Osteocyte (in vitro differentiated cells): ENCODE measurements at places on chromosomes 1 and 21. TPM values are rescaled to one million over a fixed set of nuclear protein-coding genes. Genes with fewer than 3 reads are reported as not detected.

The TSACC gene
- total RNA-seq, result not detected in 2 replicates

The RGS8 gene
- total RNA-seq, result not detected in 2 replicates

GRCh38 chr1:203089651-203090045 lies 3.8 kb upstream of the MYOG start:
- peak; percentile 64 for DNase-seq

GRCh38 chr1:209672705-209673630 lies 2.2 kb upstream of the G0S2 start:
- no peak for DNase-seq

DNA sequence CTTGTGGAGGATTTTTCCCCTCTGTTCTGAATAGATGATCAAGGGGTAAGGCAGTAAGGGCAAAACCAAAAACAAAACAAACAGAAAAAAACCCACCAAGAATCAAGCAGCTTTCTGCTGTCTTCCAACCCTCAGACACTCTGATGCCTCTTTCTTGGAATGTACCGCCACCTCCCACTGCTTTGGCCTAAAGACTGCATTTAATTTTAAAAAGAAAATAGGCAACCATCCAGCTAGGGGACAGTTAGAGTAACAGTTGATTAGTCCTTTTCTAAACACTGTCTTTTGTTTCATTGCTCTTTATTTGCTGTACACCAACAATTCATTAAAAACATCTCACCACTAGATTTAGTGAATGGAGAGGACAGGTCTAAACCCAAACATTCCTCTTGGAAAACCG lies 21.5 kb downstream of the WLS start:
- no peak for DNase-seq
